ENCODE measurements at places on chromosomes 2 and 18. TPM values are rescaled to one million over a fixed set of nuclear protein-coding genes. Genes with fewer than 3 reads are reported as not detected.

The DLX2 gene
- total RNA-seq, result not detected

The ATRAID gene
- 102 TPM for total RNA-seq

The LCT gene
- total RNA-seq, result not detected

The DNAJC5G gene
- not detected for total RNA-seq

The SEH1L gene
- total RNA-seq, result 41.5 TPM

The POMC gene
- 3.3 TPM for total RNA-seq

The FHOD3 gene
- total RNA-seq, result 1.9 TPM

The TUBB8B gene
- 0.38 TPM for total RNA-seq

All from upper lobe of right lung (tissue), 1 donor.